Cerebellum (tissue), 4 donors: ENCODE measurements at places on chromosomes 11 and 22.

DNA sequence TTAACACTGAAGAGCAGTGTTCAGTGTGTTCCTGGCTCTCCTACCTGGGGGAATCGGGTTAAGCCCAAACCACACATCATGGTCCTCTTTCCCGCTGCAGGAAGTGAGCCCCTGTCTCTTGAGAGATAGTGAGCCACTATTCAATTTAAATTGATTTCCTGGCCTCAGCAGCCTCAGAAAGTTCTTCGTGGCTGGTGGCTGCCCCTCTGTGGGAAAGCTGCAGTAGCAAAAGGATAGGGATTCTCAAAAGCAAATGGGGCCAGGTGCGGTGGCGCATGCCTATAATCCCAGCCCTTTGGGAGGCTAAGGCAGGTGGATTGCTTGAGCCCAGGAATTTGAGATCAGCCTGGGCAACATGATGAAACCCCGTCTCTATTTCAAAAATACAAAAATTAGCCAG is 49.1 kb upstream of the CD5 start:
- DNase-seq, result no peak

DNA sequence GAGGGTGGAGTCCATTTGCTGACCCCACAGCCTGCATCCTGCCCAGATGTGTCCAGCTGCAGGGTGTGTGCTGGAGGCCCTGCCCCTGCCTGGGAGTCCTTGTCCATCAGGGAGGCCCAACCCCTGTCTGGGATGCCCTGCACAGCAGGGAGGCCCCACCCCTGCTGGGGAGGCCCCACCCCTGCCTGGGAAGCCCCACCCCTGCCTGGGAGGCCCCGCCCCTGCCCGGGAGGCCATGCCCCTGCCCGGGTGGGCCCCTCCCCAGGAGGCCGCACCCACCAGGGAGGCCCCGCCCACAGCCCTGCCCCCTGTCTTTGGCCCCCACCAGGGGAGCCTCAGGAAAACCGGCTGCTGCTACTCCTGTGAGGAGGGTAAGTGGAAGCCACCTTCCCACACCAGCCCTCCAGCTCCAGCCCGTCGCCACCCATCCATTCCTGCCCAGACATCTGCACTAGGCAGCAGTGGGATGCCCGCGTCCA is 37.2 kb downstream of the MUC5B start:
- DNase-seq, result no peak

DNA sequence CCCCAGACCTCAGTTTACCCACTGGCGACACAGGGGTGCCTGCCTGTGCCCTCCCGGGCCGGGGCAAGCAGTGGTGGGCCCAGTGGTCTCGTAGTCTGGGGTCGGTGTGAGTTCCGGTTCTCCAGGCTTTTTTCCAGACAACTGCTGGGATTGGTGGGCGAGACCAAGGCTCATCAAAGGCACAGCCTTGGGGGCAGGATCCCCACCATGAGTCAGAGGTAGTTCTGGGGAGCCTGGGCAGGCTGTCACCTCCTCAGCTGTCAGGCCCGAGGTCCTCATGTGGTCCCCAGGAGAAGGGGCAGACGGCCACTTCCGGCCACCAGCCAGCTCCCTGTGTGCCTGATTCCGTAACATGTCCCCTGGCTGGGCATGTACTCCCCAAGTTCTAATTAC is 827 bp upstream of the MUC2 start:
- no peak for DNase-seq

DNA sequence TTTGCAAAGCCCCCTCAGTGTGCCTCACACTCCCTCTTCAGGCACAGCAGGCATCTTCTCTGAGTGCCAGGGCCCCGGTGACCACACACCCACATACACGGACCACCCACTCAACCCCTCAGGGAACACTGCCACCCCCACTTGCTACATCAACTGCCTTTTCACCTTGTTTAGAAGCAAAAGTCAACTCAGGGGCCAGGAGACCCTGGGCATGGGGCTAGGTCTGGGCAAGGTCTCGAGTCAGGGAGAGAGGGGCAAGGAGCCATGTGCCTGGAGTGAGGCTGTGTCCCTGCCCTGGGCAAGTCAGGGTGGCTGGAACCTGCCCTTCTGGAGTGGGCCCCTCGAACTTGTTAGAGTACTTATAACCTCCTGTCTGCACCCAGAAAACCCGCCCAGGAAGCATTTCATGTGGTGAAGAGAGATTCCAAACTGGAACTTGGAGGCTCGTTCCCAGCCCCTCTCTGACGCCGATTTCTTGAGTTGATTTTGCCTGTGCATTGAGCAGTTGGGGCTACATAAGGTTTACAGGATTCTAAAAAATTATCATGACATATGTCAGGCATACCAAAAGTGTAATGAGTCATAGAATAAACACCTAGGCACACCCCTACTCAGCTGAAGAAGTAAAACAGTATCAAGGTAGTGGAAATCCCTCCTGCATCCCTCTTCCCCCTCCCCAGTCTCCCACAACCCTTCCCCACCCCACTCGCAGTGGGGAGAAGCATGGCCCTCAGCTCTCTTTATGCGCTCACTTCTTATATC is 74.3 kb downstream of the MYEOV start:
- no peak for DNase-seq

DNA sequence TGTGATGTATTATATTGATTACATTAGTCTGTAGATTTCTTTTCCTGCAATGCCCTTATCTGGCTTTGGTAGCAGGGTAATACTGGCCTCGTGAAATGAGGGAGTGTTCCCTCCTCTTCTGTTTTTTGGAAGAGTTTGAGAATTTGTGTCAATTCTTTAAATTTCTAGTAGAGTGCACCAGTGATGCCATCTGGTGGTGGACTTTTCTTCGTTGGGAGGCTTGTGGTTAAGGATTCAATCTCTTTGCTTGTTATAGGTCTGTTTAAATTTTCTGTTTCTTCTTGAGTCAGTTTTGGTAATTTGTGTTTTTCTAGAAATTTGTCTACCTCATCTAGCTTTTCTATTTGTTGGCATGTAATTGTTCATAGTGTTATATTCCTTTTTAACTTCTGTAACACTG is 18.9 kb downstream of the SHANK3 start:
- DNase-seq, result peak; percentile 23

GRCh38 chr22:42670921-42671709 is 21.9 kb upstream of the CYB5R3 start:
- no peak for DNase-seq
